ENCODE measurements at places on chromosomes 11 and 22.

DNA sequence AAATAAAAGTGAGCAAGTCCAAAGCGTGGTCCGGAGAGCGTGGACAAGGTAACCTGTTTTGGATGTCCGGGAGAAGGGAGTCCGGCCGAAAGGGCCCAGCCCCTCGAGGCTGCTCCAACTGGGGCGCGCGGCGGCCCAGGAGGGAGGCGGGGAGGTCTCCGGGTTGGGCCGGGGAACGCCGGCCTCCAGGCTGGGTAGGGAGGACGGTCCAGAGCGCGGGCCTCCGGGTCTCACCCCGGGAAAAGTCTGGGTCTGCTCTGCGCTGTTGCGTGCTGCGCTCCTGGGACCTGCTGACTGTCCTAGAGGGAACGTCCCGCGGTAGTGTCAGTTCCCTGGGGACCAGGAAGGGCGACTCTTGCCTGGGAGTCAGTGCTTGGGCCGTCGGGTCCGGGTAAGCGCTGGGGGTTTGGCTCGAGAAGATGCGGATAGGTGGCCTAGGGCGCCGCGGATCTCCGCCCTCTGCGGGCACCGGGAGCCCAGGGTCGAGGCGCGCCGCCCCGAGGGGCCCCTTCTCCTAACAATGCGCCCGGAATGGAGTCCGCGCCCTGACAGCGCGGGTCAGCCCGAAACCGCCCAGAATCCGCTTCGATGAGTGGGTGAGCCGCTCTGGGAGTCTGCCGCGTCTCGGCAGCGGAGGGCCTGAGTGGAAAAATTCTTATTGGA lies 988 bp upstream of the FLI1 start:
- DNase-seq: no peak

- no peak for DNase-seq
Observed at GRCh38 chr11:64759131-64759721, 548 bp downstream of the PYGM start.

DNA sequence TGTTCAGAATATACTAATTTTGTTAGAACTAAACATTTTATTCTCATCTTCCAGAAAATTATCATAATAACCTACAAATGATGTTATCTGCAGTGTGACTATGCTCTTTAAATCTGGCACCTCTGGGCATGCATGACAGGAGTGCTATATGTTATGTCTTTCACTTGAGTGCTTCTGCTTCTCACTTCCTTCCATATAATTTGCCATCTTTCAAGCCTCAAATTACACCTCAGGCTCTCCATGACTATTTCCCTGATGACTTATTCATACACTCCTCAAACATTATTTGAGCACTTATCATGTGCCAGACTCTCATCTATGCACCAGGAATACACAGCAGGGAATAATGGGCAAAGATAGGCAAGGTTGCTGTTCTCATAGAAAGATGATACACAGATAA lies 219.3 kb upstream of the POU2AF2 start:
- DNase-seq: no peak

DNA sequence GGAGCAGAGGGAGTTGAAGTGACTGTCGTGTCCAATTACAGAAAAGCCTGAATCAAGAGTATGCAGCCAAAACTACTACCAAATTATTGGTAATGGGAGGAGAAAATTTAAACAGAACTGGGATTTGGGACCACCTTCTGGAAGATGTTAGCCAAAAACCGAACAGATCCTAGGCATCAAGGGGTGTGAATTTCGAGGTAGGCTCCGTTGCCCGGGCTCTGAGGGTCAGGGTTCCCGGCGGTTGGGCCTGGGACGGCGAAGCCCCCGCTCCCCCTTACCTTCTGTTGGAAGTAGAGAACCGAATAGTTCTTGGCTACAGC lies 313 bp downstream of the PRCP start:
- no peak for DNase-seq

DNA sequence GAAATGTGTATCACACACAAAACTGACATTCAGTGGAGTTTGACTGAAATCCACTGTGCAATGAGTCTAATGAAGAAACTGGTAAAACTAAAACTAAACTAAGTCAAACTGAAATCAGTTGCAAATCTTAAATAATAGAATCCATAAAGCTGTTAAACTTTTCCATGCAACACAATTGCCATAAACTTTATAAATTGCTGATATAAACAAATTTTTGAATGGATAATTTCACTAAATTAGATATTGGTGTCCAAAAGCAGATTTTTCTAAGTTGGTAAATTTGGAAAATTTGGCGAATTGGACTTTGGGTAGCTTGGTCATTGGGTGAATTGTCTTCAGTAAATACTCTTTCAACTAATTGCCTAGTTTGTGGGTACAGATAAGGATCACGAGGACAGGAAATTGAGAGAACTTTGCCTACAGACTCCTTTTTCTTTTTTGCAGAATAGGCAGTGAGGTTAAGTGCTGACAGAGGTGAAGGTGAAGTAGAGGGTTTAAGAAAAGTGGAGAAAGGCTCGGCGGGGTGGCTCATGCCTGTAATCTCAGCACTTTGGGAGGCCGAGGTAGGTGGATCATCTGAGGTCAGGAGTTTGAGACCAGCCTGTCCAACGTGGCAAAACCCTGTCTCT lies 12.8 kb downstream of the MRPL17 start:
- no peak for DNase-seq

- no peak for DNase-seq
Observed at GRCh38 chr22:44293876-44294275, 18.9 kb downstream of the SHISAL1 start.

- no peak for DNase-seq
Observed at GRCh38 chr11:92850296-92850826, 119.1 kb upstream of the MTNR1B start.

DNA sequence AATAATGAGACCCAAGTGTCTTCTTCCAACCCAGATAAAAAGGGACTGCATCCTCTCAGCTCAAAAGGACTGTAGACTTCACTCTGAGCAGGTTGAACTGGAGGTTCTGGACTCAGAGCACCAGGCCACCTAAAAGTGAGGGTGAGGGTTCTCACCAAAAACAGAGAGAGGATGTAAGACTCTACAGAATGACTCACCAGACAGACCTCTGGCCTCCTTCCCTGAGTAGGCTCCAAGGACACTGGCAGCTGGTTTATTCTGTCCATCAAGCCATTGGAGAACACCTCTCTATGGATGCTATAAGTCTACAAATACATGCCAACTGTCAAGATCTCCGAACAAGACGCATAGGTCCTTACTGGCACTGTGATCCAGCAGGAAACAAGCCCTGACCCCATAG lies 27.2 kb downstream of the FEZ1 start:
- DNase-seq: no peak

- no peak for DNase-seq
Observed at GRCh38 chr11:76792505-76793264, 9.5 kb downstream of the TSKU start.

DNA sequence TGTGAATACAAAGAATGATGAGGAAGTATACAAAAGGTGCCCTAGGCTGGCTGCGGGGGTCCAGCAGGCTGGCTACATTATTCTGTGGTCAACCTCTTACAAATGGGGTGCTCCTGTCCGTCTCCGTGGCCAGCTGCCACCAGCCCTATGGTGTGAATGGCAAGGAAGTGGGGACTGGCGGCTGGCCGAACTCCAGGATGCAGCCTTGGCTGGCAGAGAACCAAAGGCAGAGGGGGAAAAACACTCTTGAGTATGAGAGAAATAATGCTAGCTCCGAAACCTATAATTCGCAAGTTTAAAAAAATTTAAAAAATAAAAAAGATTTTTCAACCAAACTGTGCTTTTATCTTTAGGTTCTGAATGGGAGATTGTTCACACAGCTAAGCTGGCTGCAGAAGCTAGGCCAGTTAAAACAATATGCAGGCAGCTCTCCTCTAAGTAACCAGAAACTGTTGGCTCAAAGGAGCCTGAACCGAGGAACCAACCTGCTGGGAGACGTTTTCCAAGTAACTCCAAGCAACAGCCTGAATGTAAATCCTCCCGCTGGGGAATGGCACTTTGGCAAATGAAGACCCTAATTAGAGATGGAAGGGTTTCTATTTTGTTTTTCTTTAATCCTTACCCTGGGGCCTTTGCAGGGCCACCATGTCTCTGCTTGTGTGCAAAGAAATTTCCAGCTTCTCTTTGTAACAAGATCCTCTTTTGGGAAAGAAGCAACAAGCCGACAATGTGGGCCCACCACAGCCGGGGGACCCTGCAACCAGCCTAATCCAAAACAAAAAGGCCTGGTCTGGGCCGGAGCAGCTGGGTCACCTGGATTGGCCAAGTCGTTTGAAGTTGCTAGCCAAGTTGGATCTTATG lies 50.2 kb downstream of the C22orf31 start:
- DNase-seq: no peak
